Stimulated activated CD4-positive, alpha-beta T cell treated with anti-CD3 and anti-CD28 coated beads, TNF-alpha, amount 100 ng/mL, for 24 hours (primary cell): ENCODE measurements at places on chromosomes 3 and 15.

- peak; percentile 87 for DNase-seq
Observed at GRCh38 chr15:40357723-40358470, at the start of gene DISP2. DISP2 (plus strand) TSS chr15:40358219; CDS start chr15:40358322, 103 bp downstream.

- DNase-seq = no peak
Observed at GRCh38 chr15:69531665-69532027, 79.0 kb downstream of the RPLP1 start.

DNA sequence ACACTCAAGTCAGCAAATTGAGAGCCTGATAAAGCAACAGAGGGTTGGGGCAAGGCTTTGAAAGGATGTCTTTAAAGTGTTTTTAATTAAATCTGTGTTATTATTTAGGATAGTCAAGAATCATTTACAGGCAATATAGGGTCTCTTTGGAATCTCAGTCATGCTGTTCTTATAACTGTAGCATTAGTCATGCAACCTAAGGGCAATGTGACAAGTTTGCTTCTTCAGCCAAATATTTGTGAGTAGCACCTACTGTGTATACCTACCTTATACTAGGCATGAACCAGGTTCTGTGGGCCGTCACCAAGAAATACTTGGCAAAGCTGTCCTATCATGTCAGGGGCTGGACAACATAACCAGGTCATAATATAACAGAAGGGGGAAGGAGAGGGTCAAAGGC, 184.6 kb upstream of the TRIM42 start:
- no peak for DNase-seq

GRCh38 chr3:138082992-138083386, 32.4 kb downstream of the DZIP1L start:
- no peak for DNase-seq

DNA sequence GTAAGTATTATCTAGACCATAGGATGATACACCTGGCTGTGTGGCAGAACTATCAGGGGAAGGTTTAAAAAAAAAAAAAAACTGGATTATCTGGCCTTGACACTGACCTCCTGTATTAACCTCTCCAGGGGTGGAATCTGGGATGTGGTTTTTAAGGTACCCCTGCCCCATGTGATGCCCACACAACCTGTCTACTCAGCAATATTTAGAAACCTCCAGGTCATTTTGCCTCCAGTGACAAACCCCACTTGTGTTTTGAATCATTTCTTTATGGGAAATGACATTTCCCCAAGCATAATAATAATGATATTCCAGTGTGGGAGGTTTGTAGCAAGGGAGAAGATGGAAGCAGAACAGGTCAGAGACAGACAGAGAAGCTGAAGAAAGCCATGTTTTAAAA, 179.1 kb downstream of the RSL24D1 start:
- no peak for DNase-seq

DNA sequence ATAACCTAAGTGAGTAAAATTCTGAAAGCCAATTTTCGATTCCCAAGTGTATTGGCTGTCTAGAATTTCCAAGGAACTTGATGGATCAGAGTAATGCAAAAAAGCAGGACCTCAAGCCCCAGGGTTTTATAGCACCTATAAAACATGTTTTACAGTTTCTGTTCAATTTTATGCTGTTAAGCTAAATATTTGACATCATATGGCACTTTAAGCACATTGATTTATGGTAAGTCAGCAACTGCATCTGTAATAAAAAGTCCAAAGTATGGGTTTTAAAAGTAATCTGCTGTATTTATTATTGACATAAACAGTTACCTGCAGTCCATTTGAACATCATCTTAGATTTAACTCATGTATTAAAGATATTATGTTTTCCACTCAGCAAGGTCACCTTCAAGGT, 20.0 kb upstream of the MFSD1 start:
- DNase-seq = no peak

GRCh38 chr3:160081958-160082533, 93.4 kb downstream of the IL12A start:
- DNase-seq = no peak

- DNase-seq = no peak
Observed at GRCh38 chr15:65904301-65904700, 35.0 kb downstream of the RAB11A start.

DNA sequence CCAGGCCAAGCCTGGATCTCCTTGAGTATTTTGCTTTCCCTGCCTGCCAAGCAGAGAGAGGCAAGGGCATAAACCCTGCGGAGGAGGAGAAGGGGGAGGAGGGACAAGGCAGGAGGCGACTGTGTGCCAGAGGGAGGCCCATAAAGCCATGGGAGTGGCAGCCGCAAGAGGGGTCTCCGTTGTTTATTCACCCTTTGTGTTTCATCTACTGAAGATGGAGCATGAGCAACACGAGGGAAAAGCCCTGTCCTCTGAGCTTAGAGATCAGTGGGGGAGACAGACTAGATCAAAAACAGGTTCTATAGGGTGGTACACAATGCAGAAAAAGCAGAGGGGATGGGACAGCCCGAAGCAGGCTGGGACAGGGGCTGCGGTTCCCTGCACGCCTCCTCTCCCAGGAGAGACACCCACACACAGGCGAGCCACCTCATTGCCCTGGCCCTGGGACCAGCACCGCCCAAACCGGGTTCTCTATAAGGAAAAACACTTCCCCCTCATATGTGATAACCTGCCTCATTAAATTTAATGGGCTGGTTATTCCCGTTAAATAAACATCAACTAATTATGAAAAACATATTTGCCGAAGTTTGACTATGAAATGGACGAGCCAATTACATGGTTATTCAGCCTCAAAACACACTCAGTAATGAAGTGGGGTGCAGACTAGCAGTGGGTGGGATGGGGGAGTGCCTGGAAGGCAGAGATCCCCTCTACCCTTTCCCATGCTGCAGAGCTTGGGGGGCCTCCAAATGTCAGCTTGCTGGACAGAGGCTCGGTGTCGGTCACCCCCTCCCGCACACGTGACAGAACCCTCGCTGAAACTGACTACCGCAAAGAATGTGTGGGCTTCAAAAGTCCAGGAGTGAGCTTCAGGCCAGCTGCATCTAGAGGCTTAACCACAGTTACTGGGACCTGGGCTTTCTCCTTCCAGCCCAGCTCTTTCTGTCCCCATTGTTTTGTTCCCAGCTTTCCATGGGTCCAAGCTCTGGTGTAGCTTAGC, 14.2 kb upstream of the PLXNA1 start:
- DNase-seq = no peak

- DNase-seq = peak; percentile 38
Observed at GRCh38 chr15:74782259-74783071, 585 bp downstream of the CSK start.

- no peak for DNase-seq
Observed at GRCh38 chr3:178140531-178141304, 395.5 kb upstream of the KCNMB2 start.

GRCh38 chr3:192953926-192954325, 36.3 kb upstream of the MB21D2 start:
- DNase-seq = no peak

GRCh38 chr15:52290800-52291199, 4.8 kb downstream of the MYO5C start:
- no peak for DNase-seq

- DNase-seq = no peak
Observed at GRCh38 chr3:172174513-172175253, 135.3 kb downstream of the FNDC3B start.

- DNase-seq = no peak
Observed at GRCh38 chr15:64883100-64883581, 28.6 kb upstream of the ANKDD1A start.

- no peak for DNase-seq
Observed at GRCh38 chr3:88732186-88732585, 375.2 kb upstream of the EPHA3 start.

- DNase-seq = no peak
Observed at GRCh38 chr15:61141497-61142125, 87.5 kb downstream of the RORA start.

DNA sequence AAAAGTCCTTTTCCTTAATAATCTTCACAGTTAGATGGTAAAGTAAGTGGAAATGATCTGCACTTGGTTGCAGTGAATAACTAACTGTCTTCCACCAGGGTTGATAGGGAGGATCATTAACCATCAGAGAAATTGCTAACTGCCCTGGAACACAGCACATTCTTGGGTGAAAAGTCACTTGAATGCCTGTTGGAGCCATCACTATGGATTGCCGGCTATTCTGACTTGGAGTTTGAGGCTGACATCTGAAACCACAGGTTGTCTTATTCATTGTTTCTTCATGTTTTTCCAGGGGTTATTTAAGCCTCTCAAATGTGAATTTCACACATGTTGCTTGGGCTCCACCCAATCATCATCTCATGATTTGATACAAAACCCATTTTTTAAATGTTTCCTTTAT, 901.4 kb downstream of the MCTP2 start:
- no peak for DNase-seq

GRCh38 chr15:52068004-52068615, 44.5 kb downstream of the BCL2L10 start:
- DNase-seq = no peak

DNA sequence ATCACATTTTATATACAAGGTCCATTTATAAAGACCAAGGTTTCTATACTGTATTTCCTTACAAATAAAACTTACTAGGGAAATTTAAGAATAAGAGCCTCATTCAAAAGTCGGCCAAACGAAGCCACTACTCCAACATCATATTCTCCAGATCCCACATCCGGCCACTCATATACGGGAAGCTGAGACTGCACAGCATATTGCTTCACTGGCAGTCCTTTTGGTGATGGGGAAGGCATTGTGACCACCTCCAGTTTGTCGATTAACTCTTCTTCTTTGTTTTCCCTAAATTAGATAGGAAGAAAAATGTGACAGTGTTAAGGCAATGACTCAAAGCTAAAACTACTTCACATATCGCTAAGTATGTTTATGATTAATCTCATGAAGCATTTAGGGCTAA, 2.7 kb downstream of the MTFMT start:
- DNase-seq = no peak

DNA sequence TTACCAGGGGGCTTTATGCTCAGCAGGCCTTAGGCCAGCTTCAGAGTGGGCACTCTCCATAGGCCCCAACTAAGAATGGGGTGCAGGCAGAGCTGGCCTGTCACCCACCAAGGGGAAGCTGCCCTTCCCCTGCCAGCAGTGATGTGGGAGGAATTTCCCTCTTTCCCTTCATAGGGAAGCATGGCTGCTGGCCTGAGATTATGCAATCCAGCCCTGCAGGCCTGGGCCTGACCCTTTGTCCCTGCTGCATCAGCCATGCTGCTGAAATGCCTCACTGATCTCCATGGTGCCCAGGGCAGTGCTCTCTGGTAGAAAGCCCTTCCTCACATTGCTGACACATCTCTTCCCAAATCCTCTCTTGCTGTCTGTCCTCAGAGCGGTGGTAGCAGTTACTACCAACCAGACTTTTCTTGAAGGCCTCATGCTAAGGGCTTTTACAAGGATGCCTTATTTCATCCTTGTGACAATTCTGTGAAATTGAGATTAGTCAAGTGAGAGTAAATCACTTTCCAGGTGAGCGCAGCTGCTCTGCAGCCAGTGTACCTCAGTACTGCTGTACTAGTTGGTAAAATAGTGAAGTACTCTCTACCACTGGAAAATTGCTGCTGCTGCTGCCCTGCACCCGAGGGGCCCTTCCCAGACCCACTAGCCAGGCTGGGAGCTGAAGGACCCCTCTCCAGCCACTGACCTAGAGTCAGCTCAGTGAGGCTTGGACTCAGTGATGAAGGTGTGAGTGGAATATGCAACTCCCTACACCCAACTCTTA, 33.8 kb downstream of the MRAS start:
- no peak for DNase-seq

DNA sequence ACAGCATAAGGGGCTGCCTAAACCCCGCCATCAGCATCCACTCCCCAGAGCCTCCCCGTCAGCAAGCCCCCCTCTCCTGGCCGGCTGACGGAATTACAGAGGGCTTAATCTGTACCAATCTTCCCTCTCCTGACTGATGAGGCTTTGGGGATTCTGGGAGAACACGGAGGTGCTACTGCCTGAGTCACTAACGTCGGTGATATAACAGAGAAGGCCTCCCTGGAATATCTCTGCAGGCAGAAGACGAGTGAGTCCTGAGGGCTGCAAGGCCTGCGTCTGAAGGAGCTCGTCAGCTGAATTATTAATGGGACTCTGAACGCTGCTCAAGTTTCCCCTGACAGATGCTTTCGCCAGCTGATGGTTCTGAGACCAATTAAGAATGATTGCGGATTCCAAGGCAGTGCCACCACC, 147.7 kb downstream of the XXYLT1 start:
- DNase-seq = no peak

GRCh38 chr15:42020713-42021273, at the start of gene PLA2G4E:
PLA2G4E (minus strand) TSS chr15:42021042; CDS start chr15:42021030, 12 bp downstream.
- DNase-seq = no peak

GRCh38 chr15:78249131-78249530, 14.8 kb upstream of the ACSBG1 start:
- DNase-seq = no peak

DNA sequence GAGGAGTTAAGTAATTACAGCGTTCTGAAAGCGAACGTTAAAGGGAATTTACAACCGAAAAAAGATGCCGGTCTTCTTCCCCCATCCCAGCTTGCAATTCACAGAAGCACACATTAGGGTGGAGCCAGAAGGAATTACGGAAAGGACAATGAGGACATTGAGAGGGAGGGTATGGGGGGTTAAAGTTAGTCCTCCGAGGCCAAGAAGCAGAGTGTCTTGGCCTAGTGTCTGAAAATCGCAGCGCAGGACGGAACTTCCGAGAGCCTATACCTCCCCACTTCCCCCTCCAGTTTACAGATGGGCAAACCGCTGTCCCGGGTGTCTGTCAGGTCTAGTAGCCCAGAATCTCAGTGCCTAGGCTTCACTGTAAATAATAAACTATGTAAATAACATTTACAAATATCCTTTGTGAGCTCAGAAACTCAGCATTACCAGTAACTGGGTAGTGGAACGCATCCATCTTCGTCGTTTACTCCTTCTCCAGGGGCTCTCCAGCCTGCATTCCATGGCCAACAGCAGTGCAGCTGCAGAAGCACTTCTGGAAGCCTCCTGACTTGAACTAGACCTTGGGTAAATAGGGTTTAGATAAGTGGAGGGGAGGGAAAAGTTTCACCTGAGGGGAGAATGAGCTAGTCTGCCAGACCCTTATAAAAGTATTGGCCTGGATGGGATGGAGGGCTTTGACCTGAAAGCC, 922 bp downstream of the ADPRH start:
- DNase-seq = no peak

- no peak for DNase-seq
Observed at GRCh38 chr3:173939331-173939730, 541.8 kb downstream of the NLGN1 start.

GRCh38 chr3:198030125-198030524, 70.1 kb downstream of the LMLN start:
- no peak for DNase-seq

- DNase-seq = no peak
Observed at GRCh38 chr3:88713233-88713691, 394.2 kb upstream of the EPHA3 start.

- no peak for DNase-seq
Observed at GRCh38 chr3:190048932-190049441, 71.7 kb downstream of the P3H2 start.
